H7 (cell line): ENCODE measurements at places on chromosomes 7 and 10.

DNA sequence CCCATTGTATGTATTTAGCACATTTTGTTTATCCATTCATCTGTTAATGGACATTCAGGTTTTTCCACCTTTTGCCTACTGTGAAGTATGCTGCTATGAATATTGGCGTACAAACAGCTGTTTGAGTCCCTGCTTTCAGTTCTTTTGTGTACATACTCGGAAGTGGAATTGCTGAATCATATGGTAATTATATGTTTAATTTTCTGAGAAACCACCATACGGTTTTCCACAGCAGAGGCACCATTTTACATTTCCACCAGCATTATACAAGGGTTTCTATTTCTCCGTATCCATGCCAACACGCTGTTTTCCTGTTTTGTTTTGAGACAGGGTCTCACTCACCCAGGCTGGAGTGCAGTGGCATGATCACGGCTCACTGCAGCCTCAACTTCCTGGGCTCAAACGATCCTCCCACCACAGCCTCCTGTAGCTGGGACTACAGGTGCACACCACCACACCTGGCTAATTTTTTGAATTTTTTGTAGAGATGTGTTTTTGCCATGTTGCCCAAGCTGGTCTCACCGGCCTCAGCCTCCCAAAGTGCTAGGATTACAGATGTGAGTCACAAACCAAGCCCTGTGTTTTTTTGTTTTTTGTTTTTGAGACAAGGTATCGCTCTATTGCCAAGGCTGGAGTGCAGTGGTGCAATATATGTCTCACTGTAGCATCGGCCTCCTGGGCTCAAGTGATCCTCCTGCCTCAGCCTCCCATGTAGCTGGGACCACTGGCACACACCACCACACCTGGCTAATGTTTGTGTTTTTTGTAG is 22.1 kb upstream of the FBXW4 start:
- no peak for DNase-seq

- DNase-seq, result no peak
Observed at GRCh38 chr7:44881610-44882009, 3.7 kb downstream of the PURB start.

DNA sequence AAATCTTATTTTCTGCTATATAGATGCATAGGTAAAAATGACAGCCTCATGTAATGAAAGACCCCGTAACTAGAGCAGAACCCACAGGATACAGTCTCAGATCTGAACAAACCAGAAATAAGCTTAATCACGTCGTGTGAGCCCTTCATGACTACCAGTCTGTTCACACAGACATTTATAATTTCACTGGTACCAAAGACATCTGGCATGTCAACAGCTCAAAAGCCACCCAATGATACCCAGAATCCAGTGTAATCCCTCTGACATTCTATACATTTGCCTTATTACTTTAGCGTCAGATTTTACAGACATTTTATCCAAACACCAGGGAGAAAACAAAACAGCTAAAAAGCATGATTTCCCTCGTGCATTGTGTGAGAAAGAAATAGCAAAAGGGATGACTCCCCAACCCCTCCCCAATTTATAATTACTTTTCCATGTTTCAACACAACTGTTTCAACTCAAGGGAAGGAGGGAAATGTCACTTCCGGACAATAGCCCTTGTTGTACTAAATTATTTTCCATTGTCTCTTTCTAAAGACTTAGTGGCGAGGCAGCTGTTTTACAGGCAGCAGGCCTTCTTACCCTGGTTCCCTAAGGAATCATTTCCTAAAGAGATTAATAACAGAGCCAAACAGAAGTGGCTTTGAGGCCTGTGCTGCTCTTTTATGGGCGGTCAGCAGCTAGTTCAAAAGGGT is 33.2 kb downstream of the DOCK4 start:
- DNase-seq, result no peak

DNA sequence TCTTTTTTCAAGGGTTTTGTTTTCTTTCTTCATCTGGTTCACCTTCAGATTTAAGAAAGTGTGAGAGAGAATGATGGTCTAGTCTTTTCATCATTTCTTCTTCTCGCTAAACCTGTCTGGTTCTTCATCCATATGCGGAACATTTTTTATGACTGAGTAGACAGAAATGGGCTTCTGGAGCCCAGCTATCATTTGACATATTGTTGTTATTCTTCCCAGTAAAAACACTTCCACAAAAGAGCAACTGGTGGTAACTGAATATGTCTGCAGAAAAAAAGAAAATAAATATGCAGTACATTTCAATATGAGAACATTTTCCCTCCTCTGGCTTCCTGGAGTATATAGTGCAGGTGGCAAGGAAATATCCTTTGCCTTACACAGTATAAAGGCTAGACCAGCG is 209.5 kb downstream of the JCAD start:
- no peak for DNase-seq

GRCh38 chr10:101021239-101021638 is 9.7 kb downstream of the PDZD7 start:
- no peak for DNase-seq
